ENCODE measurements at places on chromosomes 1 and 21. TPM values are rescaled to one million over a fixed set of nuclear protein-coding genes. Genes with fewer than 3 reads are reported as not detected.

GRCh38 chr1:5001466-5001865 lies 347.1 kb downstream of the AJAP1 start:
- DNase-seq: no peak

GRCh38 chr1:115606305-115606704 lies 35.5 kb upstream of the VANGL1 start:
- DNase-seq: no peak

DNA sequence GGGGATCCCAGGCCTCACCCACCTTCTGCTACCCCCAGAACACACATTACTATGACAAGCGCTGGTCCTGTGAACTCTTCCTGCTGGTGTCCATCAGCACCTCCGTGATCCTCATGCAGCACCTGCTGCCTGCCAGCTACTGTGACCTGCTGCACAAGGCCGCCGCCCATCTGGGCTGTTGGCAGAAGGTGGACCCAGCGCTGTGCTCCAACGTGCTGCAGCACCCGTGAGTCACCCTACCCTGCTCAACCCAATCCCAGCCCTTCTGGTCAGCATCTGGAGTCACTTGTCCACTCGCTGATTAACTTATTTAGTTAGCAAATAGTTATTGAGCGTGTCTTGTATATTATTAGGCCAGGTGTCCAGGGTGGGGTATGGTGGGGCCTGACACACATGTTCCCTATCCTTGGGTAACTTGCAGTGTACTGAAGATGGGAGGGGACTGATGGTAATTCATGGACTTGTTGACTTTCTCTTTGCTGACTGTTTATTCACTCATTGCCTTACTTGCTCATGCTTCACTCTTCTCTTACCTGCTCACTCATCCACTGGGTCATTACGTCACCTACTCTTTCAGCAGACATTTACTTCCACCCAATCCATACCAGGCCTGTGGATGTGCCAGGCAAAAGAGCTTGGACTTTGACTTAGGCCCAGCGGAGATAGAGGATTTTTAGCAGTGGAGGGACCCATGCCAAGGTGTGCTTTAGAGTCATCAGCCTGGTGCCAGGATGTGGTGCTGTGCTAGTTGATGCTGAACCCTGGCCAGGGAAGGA lies 12.9 kb upstream of the KPNA6 start:
- no peak for DNase-seq

DNA sequence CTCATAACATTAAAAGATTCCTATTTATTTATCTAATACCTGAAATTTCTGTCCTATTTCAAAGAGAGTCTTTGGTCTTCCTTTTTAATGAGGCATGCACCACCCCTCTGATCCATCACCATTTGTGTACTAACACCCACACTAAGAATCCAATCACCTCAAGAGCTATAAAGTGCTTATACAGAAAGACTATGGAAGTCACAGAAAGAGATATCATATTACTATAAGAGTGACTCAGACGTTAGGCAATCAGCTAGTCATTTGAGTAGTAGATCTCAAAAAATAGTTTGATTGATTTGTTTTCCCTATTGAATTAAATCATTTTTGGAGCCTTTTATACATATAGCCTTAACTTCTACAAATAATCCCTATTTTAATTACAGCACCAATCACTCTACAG lies 46.1 kb downstream of the NME7 start:
- DNase-seq: no peak

DNA sequence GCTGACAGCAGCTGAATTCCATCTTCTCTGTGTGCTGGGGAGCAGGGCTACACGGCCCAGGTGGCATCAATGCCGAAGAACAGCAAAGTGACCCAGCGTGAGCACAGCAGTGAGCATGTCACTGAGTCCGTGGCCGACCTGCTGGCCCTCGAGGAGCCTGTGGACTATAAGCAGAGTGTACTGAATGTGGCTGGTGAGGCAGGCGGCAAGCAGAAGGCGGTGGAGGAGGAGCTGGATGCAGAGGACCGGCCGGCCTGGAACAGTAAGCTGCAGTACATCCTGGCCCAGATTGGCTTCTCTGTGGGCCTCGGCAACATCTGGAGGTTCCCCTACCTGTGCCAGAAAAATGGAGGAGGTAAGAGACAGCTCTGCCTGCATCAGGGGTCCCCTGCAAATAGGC lies 16.6 kb downstream of the SLC6A17 start:
- DNase-seq: no peak

GRCh38 chr1:226131639-226132038 lies 54.9 kb downstream of the ACBD3 start:
- DNase-seq: no peak

DNA sequence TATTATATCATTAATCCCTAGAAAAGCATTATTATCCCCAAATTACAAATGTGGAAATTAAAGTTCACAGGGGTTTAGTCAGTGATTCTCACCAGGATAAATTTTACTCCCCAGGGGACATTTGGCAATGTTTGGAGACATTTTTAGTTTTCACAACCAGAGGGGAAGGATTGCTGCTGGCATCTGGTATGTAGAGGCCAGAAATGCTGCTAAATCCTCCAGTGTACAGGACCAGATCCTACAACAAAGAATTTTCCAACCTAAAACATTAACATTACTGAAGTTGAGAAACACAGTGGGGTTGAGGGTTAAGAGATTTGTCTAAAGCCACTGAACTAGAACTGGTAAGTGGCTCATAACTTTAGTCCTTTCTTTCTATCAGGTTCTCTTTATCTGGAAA lies 162.0 kb upstream of the SYT6 start:
- no peak for DNase-seq

- peak; percentile 6 for DNase-seq
Measured at GRCh38 chr1:62045574-62045973, 149.1 kb upstream of the L1TD1 start.

GRCh38 chr1:186060226-186060625 lies 314.8 kb downstream of the TPR start:
- no peak for DNase-seq

GRCh38 chr1:208895181-208895580 lies 651.0 kb upstream of the PLXNA2 start:
- no peak for DNase-seq

DNA sequence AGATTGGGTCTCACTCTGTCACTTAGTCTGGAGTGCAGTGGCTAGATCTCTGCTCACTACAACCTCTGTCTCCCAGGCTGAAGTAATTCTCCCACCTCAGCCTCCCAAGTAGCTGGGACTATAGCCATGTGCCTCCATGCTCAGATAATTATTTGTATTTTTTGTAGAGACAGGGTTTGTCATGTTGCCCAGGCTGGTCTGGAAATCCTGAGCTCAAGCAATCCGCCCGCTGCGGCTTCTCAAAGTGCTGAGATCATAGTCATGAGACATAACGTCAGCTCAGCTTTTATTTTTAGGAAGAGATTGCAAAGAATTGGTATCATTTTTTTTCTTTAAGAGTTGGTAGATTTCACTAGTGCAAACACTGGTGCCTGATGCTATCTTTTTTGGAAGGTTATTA lies 244.9 kb downstream of the DSCAM start:
- no peak for DNase-seq

DNA sequence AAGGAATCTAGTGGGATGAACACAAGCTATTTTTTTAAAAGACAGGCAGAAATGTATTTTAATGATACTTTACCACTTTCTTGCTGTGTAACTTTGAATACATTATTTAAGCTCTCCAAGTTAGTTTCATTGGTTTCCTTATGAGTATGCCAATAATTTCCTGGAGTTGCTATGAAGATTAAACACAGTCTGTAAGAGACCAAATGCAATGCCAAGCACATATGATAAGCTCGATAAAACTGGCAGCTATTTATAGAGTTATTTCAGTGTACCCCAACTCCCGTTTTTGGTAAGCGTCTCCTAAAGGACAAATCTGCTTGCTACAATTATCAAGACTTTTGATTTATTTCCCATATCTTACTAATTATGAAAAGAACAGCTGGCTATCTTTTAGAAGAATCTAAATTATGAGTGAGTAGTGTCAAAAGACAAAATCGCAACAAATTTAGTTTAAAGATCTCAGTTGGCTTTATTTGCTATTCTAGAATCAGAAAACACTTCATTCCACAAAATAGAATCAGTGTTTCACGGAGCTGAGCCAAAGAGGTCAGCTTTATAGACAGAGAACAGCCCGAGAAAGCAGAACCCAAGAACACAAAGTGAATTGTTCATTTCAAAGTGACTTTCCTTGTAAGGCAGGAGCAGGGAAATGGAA lies 7.2 kb upstream of the MAP10 start:
- no peak for DNase-seq

- no peak for DNase-seq
Measured at GRCh38 chr1:184840596-184840995, 85.9 kb upstream of the EDEM3 start.

- peak; percentile 3 for DNase-seq
Measured at GRCh38 chr1:48552420-48552819, 80.4 kb upstream of the SPATA6 start.

DNA sequence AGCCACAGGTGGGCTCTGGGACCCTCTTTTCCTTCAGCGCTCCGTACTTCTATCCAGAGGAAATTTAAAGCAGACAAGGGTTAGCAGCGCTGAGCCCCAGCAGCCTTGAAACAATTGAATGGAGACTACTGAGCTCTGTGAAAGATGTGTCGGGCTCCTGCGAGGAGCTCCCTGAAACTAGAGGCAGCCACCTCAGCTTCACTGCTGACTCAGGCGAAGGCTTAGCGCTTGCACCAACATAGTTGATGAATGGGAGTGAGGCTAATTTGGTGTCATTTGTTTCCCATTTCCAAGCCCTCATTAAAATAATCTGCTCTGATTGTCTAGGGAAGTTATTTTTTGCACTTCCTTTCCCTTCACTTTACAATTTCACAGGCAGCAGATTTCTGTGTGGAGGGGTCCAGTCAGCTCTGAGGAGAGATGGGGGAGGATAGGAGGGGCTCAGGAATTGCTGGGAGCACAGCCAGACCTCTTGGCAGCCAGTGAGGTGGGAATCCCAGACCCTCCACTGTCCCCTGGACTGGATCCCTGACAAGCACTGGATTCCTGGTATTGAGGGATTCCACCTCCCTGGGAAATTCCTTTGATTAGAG lies 398.9 kb upstream of the PLXNA2 start:
- DNase-seq: no peak

GRCh38 chr1:160491981-160492380 lies 31.1 kb downstream of the SLAMF6 start:
- no peak for DNase-seq

ARHGEF19 gene
- 3.3 TPM for total RNA-seq

CYB5RL gene
- total RNA-seq: 4.2 TPM

SH2D2A gene
- total RNA-seq: under 0.01 TPM

FLG gene
- total RNA-seq: not detected

INAVA gene
- total RNA-seq: not detected

NBPF10 gene
- total RNA-seq: 0.40 TPM

ARHGAP29 gene
- total RNA-seq: 201 TPM

PUM1 gene
- 47.5 TPM for total RNA-seq

B3GALT5 gene
- total RNA-seq: not detected

RXFP4 gene
- total RNA-seq: not detected

FCRLB gene
- total RNA-seq: 0.44 TPM
